Natural killer cell treated with Interleukin-12 subunit alpha and Interleukin-12 subunit beta and Interleukin-15 and Interleukin-18, amount 100 ng/mL, for 72 hours (primary cell): ENCODE measurements at places on chromosomes 4 and X. TPM values are rescaled to one million over a fixed set of nuclear protein-coding genes. Genes with fewer than 3 reads are reported as not detected.

- no peak overlapping the region for H3K4me3 ChIP-seq
- H3K4me1 ChIP-seq = no peaks in the 10 kb centered on the region
- H3K27me3 ChIP-seq = no peaks in the 10 kb centered on the region
- H3K36me3 ChIP-seq = peaks cover 6% of the 10 kb centered on the region
- no peak for DNase-seq
Observed at GRCh38 chr4:87370068-87370467, 20.9 kb downstream of the HSD17B11 start.

ADH1A gene
- total RNA-seq = not detected

DNA sequence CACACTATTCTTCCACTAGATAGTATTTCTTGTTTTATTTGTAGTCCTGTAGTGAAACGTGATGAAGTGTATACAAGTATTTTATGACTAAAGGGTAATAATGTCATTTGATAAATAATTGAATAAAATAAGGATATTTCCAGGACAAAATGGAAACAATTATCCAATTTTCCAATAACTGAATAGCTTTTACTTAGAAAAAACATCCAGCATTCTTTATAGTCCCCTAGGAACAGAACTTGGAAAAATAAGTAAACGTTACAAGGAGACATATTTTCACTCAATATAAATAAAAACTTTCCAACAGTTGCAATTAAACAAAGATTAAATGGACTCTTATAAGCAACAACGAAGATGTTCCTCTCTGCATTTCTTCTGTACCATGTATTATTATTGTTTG lies 566.0 kb downstream of the TMA16 start:
- H3K27me3 ChIP-seq = no peaks in the 10 kb centered on the region
- H3K4me1 ChIP-seq = no peaks in the 10 kb centered on the region
- no peak overlapping the region for H3K27ac ChIP-seq
- H3K4me3 ChIP-seq = no peak overlapping the region
- H3K36me3 ChIP-seq = peaks cover 4% of the 10 kb centered on the region
- no peak for DNase-seq

DNA sequence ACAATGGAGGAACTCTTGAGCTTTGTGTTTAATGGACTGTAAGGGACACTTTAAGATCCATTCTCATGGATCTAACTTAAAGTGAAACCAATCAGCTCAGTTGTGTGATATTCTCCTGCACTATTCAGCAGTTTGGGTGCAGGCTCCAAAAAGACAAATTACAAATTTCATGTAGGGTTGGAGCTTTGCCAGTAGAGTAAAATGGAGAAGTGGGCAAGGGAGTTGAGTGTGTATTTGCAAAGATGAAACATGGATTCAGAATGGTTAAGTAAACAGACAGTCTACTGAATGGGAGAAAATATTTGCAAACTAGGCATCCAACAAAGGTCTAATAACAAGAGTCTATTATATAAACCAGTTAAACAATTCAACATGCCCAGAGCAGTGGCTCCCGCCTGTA lies 21.2 kb upstream of the MID2 start:
- no peaks in the 10 kb centered on the region for H3K4me1 ChIP-seq
- H3K4me3 ChIP-seq = no peak overlapping the region
- H3K27ac ChIP-seq = no peak overlapping the region
- no peak for DNase-seq

MAOB gene
- not detected for total RNA-seq

DKC1 gene
- total RNA-seq = 173 TPM

SPATA4 gene
- total RNA-seq = not detected

GRCh38 chrX:44261286-44261685 lies 82.2 kb downstream of the EFHC2 start:
- H3K4me3 ChIP-seq = no peak overlapping the region
- no peak overlapping the region for H3K27ac ChIP-seq
- H3K27me3 ChIP-seq = peaks cover 4% of the 10 kb centered on the region
- peaks cover 14% of the 10 kb centered on the region for H3K36me3 ChIP-seq

DNA sequence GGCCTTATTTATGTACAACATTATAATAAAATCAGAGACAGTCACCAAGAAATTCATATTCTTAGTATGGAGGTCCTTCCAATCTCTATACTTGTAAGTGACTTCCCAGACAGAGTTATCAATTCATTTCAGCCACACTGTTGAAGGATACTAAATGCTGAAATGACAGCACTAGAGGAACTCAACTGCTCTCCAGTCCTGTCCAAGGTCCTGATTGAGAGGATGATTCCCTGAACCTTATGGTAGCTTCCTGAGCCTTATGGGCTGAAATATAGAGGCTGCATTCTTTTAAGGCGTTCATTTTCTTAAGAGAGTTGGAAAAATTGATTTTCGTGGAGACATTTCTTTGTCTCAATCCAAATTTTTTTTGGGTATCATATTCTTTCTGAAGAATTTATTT lies 205.9 kb downstream of the TLL1 start:
- no peaks in the 10 kb centered on the region for H3K36me3 ChIP-seq
- no peaks in the 10 kb centered on the region for H3K4me1 ChIP-seq
- no peaks in the 10 kb centered on the region for H3K27me3 ChIP-seq
- H3K4me3 ChIP-seq = no peak overlapping the region
- no peak overlapping the region for H3K27ac ChIP-seq

- no peaks in the 10 kb centered on the region for H3K4me1 ChIP-seq
- H3K27me3 ChIP-seq = peaks cover 2% of the 10 kb centered on the region
- H3K4me3 ChIP-seq = no peak overlapping the region
- DNase-seq = no peak
Observed at GRCh38 chr4:110415041-110415440, 60.9 kb upstream of the ENPEP start.

LRIT3 gene
- total RNA-seq = 0.07 TPM

DNA sequence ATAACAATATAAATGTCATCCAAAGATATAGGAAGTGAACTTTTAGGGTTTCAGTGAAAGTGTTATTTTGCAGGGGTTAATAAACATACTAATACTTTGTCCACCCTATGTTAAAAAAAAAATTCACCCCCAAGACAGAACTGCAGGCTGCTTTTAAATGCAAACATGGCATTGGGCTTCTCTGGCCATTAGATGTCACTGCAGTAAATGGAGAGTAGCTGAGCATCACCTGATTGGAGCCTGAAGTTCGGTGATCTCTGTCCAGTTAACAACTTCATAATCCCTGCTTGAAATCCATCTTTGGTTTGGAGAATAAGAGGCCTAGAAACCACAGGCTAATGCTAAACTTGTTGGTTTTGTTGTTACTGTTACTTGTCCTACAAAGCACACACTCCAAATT lies 18.7 kb downstream of the SLC25A43 start:
- H3K27ac ChIP-seq = no peak overlapping the region
- no peaks in the 10 kb centered on the region for H3K27me3 ChIP-seq
- DNase-seq = no peak
- no peaks in the 10 kb centered on the region for H3K36me3 ChIP-seq
- no peak overlapping the region for H3K4me3 ChIP-seq

DNA sequence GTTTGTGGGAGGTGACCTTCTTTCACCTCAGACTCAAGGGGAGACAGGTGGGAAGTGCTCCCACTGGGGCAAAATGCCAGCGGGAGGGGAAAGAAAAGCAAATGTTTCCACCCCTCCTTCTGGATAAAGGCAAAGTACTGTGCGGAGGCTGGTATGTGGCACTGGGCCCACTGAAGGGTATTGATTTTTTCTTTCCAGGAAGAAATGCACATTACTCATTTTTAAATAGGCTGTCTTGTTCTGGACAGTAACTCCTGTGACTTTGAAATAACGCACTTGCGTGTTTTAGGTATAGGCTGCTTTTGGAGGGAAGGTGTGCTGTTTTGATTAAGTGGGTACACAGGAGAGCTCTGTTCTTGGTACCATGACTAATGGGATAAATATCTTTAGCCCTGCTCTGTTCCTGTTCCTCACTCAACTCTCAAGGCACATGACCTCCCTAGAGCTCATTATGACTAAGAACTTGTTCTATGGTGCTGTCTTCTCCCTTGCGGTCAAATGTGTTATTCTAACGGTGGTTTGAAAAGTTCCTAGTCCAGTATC lies 40.7 kb upstream of the MBTPS2 start:
- H3K4me1 ChIP-seq = no peaks in the 10 kb centered on the region
- DNase-seq = no peak
- no peak overlapping the region for H3K4me3 ChIP-seq
- no peaks in the 10 kb centered on the region for H3K36me3 ChIP-seq
- no peak overlapping the region for H3K27ac ChIP-seq

GRCh38 chr4:16292585-16292984 lies 66.3 kb upstream of the TAPT1 start:
- no peak overlapping the region for H3K27ac ChIP-seq
- no peak overlapping the region for H3K4me3 ChIP-seq
- DNase-seq = no peak
- no peaks in the 10 kb centered on the region for H3K36me3 ChIP-seq
- H3K4me1 ChIP-seq = no peaks in the 10 kb centered on the region
- H3K27me3 ChIP-seq = peaks cover 22% of the 10 kb centered on the region

DNA sequence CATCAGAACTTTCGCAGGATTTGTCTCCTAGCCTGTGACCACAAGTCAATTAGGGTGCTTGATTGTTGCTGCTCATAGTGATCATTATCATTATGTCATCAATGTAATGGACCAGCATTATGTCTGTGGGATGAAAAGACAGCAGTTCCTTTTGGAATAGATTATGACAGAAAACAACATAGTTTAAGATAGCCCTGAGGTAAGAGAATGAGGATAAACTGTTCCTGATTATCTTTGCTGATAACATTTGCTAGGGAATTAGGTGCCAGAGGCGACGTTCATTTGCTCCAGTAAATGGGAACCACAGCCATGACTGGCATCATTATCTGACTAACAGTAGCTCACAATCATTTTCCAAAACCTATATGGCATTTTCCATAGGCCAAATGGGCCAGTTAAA lies 12.7 kb upstream of the THOC2 start:
- no peaks in the 10 kb centered on the region for H3K27me3 ChIP-seq
- no peaks in the 10 kb centered on the region for H3K4me1 ChIP-seq
- no peak overlapping the region for H3K27ac ChIP-seq
- no peak overlapping the region for H3K4me3 ChIP-seq
- no peaks in the 10 kb centered on the region for H3K36me3 ChIP-seq
- DNase-seq = no peak

DNA sequence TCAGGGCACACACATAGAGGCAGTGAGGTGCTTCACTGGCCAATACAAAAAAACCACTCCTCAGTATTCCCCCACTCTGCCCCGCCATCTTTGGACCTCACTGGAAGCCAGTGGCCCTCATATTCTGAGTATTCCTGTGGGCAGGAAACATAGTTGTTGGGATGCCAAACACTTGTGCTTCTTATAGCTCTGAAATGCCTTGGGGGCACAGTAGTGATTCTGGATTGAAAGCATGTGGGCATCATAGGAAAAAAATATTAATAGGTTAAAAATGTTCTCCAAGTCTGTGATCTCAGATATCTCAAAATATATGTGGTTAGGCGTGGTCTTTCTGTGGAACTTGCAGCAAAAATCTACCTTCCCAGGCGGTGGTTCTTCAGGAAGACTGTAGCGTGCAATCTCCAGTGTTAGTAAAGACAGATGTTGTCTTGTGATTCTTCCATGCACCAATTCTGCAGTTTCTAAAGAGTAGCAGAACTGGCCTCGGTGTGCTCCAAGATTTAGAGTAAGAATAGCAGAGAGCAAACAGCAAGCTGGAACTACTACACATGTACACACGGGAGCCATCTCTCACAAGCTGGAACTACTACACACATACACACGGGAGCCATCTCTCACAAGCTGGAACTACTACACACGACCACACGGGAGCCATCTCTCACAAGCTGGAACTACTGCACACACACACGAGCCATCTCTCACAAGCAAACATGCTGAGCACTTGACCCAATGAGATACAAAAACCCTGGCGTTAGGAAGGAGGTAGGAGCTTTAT lies 8.0 kb upstream of the TENM3 start:
- H3K4me1 ChIP-seq = no peaks in the 10 kb centered on the region
- no peak for DNase-seq
- no peaks in the 10 kb centered on the region for H3K36me3 ChIP-seq
- H3K27me3 ChIP-seq = no peaks in the 10 kb centered on the region
- no peak overlapping the region for H3K27ac ChIP-seq

USP53 gene
- 6.1 TPM for total RNA-seq

DNA sequence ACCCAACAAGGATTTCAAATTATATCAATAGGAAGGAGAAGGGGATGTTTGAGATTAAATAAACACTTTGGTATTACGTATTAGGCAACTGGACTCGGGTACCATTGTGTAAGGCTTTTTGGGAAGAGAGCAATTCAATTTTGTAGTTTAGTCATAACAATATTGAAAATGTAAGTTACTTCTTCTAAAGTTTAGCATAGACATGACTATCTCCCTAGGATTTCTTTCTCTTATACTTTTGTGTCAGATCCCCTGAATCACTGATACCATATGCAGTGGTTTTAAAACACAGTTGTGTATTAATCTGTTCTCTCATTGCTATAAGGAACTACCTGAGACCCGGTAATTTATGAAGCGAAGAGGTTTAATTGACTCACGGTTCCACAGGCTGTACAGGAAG lies 123.8 kb upstream of the FAM9C start:
- peak overlapping the region; percentile 77 for H3K4me3 ChIP-seq
- DNase-seq = no peak
- peaks cover 14% of the 10 kb centered on the region for H3K36me3 ChIP-seq
- H3K4me1 ChIP-seq = peaks cover 20% of the 10 kb centered on the region

- peaks cover 8% of the 10 kb centered on the region for H3K27me3 ChIP-seq
- no peaks in the 10 kb centered on the region for H3K36me3 ChIP-seq
- H3K4me1 ChIP-seq = no peaks in the 10 kb centered on the region
- H3K27ac ChIP-seq = no peak overlapping the region
- DNase-seq = no peak
- no peak overlapping the region for H3K4me3 ChIP-seq
Observed at GRCh38 chrX:39736216-39737211, 361.2 kb downstream of the BCOR start.

DNA sequence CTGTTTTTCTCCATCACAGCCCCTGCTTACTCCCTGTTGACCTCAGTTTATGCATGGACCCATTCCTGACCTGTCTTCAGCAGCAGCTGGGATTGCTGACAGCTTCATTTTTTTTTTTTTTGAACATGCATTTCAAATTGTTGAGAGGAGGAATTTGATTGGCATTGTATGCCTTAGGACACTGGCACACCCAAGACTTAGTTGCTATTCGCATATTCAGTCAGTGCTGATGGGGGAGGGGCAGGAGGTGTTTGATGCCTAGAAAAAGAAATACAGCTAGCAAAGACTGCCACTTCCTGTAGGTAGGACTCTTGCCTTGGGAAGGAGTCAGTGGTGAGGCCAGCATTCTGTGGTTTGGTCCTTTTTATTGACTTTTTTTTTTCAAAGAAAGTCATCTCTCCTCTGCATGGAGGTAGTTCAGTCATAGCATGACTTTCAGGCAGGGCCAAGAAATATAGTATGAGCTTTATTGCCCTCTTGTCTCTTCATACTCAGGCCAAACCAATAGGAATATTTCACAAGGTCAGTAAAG lies 33.6 kb upstream of the XK start:
- no peaks in the 10 kb centered on the region for H3K27me3 ChIP-seq
- no peak overlapping the region for H3K4me3 ChIP-seq
- no peaks in the 10 kb centered on the region for H3K36me3 ChIP-seq
- peaks cover 7% of the 10 kb centered on the region for H3K4me1 ChIP-seq
- DNase-seq = no peak

EMCN gene
- not detected for total RNA-seq

DNA sequence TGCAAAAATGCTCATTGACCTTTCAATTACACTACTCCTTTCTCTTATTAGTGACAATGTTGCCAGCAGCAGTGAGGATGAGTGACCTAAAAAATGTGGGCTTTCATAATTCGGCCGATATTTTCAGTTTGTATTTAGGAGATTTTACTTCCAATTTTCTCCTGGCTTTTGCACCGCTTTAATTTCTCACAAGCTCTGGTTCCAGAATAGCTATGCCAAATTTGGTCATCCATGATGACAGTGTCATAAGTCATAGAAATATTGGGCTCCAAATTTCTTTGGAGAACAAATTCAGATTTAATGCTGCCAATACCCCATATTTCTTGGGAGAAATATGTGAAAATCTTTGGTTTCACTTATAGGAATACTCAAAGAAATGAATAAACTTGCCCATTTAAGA lies 187.7 kb upstream of the HCCS start:
- no peaks in the 10 kb centered on the region for H3K27me3 ChIP-seq
- H3K27ac ChIP-seq = no peak overlapping the region
- no peaks in the 10 kb centered on the region for H3K4me1 ChIP-seq
- peaks cover 5% of the 10 kb centered on the region for H3K36me3 ChIP-seq

LUZP4 gene
- total RNA-seq = not detected
